Left ventricle myocardium superior (tissue), 1 donor: ENCODE measurements at places on chromosomes 13 and 19. TPM values are rescaled to one million over a fixed set of nuclear protein-coding genes. Genes with fewer than 3 reads are reported as not detected.

- DNase-seq = no peak
Observed at GRCh38 chr19:46056536-46056935, 15.7 kb upstream of the IGFL4 start.

- no peak for DNase-seq
Observed at GRCh38 chr13:51158365-51158764, 47.3 kb upstream of the C13orf42 start.

DNA sequence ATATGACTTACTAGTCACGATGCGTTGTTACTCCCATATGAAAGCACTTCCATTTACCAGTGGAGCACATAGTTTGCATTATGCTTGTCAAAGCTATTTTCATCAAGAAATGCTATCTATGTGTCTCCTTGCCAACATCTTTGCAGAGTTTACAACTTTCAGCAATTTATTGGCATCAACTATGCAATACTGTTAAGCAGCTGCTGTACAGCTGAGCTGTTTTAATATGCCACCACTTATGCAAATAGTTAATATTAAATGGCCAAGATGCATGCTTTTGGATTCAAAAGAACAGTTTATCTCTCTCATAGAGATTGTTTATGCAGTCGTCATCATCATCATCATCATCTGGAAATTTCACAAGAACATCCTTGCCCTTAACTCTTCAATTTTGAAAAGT lies 67.9 kb upstream of the KLF5 start:
- DNase-seq = no peak

GRCh38 chr13:43305416-43305815 lies 282.0 kb downstream of the DNAJC15 start:
- no peak for DNase-seq

- peak; percentile 98 for DNase-seq
Observed at GRCh38 chr19:4343370-4344307, at the start of gene MPND. TSS of gene MPND (plus strand) at chr19:4343562. CDS start at chr19:4343594, 32 bp downstream.

DNA sequence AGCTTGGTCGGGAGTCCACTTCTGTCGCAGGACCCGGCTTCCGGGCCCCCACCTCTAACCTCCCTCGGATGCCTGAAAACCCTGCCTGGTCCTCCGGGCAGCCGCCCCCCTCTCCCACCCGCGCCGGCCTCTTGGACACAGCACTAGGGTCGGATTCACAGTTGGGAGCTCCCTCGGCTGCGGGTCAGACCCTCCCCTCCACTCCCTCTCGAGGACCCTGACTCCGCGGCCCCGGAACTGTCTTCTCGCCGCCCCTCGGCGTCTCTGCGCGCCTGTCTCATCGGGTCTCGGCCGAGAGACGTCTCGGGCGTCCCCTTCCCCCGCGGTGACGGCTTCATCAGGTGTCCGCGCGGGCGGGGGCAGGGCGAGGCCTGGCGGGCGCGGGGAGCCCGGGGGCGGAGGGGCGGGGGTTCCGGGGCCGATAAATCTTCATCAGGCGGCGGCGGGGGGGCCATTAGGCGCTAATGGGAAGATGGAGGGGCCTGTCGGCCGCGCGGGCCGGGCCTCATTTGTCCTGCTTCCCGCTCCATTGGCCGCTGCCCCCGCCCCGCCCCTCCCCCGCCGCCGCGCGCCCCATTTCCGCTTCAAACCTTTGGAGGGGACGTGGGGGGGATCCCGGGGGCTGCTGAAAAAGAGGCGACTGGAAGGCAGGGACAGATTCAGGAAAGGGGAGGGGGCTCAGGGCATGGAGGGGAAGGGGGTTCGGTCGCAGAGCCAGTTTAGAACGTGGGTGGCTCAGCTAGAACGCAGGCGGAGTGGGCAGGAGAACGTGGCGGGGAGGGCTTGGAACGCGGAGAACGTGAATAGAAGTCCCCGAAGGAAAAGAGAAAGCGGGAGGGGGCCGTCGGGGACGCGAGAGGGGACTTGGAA lies 11.8 kb upstream of the ERFL start:
- DNase-seq = peak; percentile 42

DNA sequence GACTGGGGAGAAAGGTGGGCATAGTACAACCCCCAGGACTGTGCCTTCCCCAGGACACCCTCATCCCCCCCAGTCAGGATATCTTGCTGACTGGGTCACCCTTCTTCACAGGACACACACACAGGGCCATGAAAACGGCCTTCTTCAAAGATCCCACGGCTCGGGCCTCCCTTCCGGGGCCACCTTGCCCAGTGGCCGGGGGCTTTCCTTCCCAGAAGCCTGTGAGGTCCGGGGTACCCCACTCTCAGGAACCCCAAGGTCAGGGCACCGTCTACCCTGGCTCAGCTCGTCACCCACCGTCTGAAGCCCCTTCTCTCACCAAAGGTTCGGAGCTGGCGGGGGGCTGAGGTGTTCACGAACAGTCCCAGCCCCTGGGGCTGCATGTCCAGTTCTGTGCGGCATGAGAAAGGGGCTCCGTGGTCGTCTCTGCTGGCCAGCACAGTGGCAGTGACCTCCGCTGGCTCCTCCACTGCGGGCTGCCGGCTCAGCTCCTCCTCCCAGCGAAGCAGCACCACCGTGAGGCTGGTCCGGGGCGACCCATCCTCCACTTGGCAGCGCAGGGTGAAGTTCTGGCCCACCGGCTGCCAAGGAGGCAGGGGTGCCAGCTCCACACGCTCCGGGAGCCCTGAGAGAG lies 2.1 kb upstream of the RAVER1 start:
- peak; percentile 56 for DNase-seq

DNA sequence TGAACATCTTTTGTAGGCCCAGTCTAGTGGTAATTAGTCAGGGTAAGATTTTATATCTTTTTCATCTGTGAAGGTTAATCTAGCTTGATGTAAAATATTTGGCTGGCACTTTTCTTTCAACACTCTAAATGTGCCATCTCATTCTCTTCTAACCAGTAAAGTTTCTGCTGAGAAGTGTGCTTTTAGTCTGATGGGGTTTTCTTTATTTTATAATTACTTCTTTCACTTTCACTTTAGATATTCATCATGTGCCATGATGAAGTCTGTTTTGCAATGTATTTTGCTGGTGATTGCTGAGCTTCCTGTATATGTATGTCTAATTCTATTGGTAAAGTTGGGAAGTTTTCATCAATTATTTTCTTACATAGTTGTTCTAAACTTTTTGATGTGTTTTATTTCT lies 31.9 kb downstream of the ZNF726 start:
- DNase-seq = no peak

DNA sequence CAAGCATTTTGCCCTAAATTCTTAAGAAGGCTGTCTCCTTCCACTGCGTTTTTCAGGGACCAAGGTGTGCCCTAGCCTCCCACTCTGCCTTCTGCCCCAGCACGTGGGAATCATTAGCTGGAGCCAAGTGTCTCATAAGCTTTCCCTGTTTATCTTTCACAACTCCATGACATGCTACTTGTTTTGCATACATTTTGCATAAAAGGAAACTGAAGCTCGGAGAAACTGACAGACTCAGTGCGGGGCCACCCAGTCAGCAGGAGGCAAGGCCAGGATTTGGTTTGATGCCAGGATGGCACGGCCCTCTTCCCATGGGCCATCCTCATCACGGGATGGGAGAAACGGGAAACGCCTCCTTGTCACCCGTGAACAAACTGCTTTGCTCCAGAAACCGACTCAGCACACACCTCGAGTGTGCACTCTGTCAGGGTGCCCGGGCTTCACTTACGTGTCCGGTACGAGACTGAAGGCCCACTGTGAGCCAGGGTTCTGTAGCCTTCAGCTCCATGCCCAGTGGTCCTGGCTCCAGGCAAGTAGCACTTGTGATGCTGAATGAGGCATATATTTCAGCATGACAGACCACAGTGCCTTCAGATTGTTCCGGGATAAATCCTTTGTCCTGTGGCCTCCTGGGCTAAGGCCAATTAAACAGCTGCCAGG lies 9.6 kb downstream of the CEBPA start:
- DNase-seq = no peak

Gene RNF225
- total RNA-seq = not detected

Gene KLK3
- not detected for total RNA-seq

Gene ASF1B
- 1.6 TPM for total RNA-seq

Gene PSG7
- not detected for total RNA-seq

Gene SAMD1
- 58.0 TPM for total RNA-seq

Gene ALKBH6
- 7.8 TPM for total RNA-seq

Gene UBL5
- 580 TPM for total RNA-seq
